ENCODE measurements at places on chromosomes 16 and 17.
A peak's percentile ranks its signal among the peaks of the same experiment; 100 is the strongest.

DNA sequence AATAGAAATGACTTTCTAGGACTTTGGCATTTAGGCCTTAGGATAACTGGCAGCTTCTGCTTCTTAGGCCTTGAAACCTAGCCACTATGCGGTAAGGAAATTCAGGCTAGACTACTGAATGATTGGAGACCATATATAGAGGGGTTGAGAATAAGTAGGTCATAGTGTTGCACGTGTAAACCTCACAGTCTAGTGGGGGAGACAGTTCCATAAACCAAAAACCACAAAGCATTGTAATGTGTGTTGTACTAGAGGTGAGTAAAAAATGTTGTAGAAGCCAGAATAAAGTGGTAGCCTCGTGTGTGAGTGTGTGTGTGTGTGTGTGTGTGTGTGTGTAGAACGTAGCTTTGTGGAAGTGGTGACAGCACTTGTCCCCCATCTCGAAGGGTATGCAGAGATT, 188.5 kb downstream of the MAP2K6 start:
- DNase-seq: no peak

- DNase-seq: no peak
Observed at GRCh38 chr16:84462296-84463210, 41.9 kb downstream of the MEAK7 start.

DNA sequence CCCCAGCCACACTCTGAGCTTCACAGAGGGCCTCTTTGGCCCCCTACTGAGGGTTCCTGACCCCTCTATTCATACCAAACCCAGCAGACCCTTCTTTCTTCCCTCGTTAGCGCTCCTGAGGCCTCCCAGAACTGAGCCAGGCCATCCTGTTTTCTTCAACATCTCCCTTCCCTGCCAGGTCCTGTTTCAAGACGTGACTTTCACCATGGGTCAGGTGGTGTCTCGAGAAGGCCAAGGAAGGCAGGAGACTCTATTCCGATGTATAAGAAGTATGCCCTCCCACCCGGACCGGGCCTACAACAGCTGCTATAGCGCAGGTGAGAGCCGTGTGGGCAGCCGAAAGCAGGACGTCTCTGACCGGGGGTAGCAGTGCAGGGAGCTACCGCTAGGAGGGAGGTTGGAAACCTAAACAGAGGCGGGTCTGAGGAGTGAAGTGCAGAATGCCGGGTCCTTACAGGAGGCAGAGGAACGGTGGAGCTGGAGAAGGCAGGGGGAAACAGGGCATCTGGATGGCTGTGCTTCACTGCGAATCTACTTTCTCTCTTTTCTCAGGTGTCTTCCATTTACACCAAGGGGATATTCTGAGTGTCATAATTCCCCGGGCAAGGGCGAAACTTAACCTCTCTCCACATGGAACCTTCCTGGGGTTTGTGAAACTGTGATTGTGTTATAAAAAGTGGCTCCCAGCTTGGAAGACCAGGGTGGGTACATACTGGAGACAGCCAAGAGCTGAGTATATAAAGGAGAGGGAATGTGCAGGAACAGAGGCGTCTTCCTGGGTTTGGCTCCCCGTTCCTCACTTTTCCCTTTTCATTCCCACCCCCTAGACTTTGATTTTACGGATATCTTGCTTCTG, 1.3 kb upstream of the SENP3 start:
- peak; percentile 81 for DNase-seq

- no peak for DNase-seq
Observed at GRCh38 chr16:11290102-11290893, 9.2 kb upstream of the PRM1 start.

- DNase-seq: no peak
Observed at GRCh38 chr17:51234162-51234561, 25.7 kb downstream of the MBTD1 start.

DNA sequence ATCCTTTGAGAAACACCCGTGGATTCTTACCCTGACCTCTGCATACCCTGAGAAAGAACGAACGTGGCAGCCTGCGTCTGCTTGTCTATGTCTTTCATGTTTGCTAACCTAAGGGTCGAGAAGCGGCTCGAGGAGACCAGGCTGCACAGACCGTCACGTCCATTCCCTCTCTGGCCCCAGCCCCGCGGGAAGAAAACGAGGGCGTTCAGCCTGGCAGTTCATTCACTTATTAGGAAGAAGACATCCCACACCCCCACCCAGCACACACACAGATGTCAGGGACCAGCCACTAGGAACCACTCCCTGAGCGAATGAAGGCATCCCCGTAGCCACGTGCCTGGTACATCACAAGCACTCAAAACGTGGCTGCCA, 655 bp upstream of the MTHFSD start:
- no peak for DNase-seq

DNA sequence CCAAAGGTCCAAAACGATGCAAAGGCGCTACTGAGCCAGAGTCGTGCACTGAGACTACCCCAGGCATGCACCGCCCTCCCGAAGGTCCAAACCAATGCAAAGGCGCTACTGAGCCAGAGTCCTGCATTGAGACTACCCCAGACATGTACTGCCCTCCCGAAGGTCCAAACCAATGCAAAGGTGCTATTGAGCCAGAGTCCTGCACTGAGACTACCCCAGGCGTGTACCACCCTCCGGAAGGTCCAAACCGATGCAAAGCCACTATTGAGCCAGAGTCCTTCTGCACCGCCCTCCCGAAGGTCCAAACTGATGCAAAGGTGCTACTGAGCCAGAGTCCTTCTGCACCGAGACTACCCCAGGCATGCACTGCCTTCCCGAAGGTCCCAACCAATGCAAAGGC, 27.1 kb downstream of the SLC43A2 start:
- no peak for DNase-seq

GRCh38 chr16:61148930-61149329, 887.3 kb downstream of the CDH8 start:
- DNase-seq: no peak

GRCh38 chr16:49503256-49504022, 129.8 kb downstream of the C16orf78 start:
- no peak for DNase-seq

DNA sequence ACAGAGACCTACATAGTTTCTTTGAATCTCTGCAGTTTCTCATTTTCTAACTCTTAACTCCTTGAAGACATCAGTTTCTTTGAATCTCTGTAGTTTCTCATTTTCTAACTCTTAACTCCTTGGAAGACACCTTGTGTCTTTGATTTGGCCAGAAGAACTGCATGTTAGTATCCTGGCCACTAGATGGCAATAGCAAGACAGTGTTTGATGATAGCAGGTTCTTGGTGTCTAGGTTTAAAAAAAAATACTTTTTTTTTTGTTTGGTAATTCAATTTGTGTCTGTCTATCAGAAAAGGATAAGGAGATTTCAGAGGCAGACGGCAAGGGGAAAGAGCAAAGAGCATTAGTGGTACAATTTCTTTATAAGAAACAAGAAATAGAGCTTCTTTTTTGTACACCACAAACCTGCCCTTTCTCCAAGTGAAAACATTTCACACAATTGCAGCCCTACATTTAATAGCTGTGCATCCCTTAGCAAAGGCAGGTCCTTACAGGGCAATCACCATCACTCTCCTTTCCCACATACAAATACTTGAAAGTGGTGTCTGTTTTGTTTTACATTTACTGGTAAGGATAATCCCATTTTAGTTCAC, 1324.9 kb upstream of the CDH8 start:
- peak; percentile 25 for DNase-seq

- DNase-seq: no peak
Observed at GRCh38 chr16:52603015-52603414, 56.1 kb upstream of the TOX3 start.

DNA sequence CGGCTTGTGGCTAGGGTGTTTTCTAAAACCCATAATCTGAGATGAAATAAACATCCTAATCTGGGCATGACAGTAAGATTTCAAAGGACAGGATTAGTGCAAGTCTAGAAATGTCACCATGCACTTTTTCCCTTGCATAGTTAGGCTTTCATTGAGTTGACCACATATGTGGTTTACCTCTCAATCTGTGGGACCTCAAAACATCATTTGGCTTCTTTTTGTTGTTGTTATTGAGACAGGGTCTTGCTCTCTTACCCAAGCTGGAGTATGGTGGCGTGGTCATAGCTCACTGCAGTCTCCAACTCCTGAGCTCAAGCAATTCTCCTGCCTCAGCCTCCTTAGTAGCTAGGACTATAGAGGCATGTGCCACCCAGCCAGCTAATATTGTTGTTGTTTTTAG, 197.8 kb downstream of the CEP112 start:
- DNase-seq: no peak

DNA sequence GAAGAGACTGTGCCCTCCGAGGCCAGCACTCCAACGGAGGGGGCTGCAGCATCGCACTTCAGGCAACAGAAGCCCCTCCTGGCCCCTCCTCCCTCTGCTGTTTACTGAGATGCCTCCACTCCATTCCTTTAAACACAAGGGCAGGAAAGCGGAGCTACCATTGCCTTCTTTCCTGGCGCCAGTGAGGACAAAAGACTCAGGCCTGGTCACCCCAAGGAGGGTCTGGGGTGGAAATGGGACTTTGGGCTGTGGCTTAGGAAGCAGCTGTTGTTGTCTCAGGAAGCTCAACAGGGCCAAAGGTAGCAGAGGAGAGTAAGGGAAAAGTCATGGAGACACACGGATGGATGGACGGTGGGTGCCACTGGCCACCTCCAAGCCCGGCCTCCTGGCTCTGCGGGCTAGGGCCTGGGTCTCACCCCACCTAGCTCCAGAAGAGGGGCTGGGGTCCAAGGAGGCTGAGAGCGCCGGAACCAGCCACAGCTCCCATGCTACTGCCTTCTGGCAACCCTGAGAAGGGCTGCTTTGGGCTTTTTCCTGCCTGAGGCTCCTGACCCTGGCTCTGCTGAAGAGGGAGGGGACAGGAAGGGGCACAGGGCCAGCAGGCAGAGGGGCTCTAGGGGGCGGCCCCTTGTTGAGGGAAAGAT, 11.1 kb downstream of the CD300LG start:
- no peak for DNase-seq

DNA sequence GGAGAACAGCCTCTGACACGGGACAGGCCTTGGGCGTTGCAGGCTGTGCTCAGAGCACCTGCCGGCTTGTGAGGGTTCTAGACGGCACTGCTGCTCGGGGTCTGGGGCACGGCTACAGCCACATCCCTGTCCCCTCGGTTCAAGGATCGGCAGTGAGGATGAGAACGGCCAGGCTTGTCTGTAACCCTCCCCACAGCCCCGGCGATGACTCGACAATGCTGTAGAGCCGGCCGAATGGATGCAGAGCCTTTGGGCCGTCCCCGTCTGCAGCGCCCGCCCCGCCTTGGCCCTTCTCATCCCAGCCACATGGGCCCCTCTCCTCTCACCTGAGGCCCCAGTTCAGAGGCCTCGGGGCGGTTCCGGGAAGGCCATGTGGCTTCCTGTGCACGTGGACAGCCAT, 49.0 kb upstream of the METRNL start:
- no peak for DNase-seq

GRCh38 chr17:39064819-39065218, 86.6 kb downstream of the PLXDC1 start:
- no peak for DNase-seq

DNA sequence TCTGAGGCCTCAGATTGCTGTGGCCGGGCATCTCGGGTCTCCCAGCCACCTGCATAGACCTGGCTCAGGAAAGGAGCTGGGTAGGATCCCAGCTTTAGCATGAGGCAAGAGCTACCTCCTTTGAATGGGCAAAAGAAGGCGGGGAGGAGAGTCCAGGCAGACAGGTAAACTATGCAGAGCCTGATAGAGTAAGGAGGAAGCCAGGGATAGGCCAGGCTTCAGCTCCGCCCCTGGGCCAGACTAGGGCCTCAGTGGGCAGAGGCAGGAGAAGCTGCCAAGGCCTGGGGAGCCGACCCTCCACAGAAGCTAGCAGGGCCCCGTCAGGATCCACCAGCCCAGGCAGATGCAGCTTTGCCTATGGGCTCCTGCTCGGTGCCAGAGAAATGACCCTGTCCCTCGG, 22.6 kb upstream of the UBE2G1 start:
- DNase-seq: no peak

DNA sequence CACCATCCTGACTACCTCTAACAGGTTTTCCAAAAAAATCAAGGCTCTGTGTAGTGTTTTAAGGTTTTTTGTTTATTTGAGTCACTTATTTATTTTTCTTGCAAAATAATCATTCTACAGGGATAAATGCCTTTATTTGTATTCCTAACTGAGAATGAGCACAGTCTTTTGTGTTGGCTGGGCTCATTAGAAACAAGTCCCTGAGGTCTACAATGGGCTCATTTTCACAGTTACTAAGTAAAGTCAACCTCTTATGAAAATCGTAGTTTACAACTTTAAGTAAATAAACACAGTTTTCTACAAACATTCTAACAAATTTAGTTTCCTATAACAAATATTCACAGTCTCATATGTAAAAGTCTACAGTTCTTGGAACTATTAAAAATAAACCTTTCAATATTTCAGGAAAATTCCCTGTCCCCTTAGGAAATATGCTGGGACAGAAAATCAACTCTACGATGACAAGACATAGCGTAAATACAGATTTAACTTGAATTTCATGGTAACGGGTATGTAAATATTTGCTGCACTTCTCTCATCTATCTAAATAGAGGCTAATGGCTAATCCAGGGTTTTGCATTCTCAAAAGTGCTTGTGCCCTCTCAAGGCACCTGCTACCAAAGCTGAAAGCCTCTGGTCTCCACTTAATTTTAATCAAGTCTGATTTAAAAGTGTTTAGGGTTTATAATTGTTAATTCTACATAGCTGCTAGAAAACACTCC, 31.5 kb upstream of the CDH5 start:
- no peak for DNase-seq

- DNase-seq: no peak
Observed at GRCh38 chr16:80369138-80369958, 171.4 kb upstream of the DYNLRB2 start.

DNA sequence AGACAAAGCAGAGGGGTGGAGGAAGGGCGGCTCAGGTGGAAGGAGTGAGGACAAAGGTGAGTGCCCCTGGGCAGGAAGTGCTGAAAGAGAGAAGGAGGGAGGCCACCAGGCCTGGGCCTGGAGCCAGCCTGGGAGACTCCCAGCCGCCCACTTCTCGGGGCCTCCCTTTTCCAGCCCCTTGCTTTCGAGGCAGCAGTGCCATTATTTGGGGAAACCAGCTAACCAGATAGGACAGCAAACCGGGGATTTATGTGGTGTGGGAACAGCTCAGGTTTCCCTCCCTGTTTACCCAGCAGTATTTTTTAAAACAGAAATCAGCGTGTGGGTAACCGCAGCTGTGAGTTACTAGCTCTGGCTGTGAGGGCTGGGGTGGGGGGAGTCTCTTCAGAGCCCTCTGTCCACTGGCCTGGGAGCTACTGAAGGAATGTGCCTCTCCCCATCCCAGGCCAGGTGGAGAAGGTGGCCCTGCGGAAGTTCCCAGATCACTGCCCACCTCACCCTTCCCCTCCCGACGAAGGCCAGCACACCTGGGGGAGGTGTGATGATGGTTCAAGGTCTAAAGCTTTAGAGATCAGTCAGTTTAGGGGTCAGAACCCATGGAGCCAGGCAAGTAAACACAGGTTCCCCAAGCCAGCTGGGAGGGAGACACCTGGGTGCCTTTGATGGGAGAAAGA, 8.4 kb upstream of the MEOX1 start:
- no peak for DNase-seq

DNA sequence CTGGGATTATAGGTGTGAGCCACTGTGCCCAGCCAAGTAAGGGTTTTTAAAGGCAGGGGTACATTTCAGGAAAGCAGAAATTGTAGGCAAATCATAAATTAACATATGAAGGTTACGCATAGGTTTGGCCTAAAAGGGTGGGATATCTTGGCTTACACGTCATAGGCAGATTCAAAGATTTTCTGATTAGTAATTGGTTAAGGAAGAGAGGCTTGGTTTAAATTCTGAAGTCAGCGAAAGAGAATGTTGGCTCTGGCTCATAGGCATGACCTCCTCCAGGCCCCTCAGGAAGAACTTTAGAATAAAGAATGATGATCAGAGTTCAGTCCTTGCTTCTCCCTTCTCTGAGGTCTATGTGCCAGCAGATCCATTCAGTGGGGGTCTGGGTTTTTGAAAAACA, 124.8 kb upstream of the RBBP6 start:
- DNase-seq: no peak

GRCh38 chr17:801660-802059, 19.5 kb downstream of the MRM3 start:
- DNase-seq: no peak
